ENCODE measurements at places on chromosomes 12 and 14.

DNA sequence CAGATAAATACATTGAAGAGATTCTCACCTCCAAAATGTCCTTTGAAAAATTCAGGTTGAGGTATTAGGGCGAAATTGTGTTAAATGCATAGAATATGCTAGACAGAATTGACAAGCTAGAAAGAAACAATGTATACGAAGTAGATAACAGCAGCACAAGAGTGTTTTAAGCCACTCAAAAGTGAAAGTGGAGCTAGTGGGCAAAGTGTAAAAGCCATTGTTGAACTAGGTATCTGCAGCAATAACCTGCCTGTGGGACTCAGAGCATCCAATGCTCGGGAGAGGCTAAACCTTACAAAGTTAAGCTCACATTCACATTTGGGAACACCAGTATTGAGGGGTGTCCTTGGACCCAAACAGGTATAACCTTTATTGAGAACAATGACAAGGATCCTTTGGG, 180.6 kb upstream of the TMPO start:
- DNase-seq = no peak

DNA sequence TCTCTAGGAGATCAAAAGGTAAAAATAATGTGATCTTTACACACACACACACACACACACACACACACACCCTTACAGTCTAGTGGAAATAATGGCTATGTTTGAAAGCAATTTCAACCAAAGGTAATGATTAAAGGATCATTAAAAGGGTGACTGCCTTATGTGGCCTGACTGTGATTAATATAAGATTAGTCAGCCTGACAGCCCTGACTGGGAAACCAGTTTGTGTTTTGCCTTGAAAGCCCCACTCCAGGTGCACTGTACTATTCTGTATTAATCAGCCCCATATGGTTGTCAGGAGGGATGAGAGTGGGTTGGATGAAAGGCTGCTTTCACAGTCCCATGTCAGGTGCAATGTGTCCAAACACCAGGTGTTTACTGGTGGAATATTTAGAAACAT, 10.5 kb downstream of the RASSF9 start:
- DNase-seq = no peak

- DNase-seq = no peak
Observed at GRCh38 chr12:89721291-89721987, 12.8 kb upstream of the ATP2B1 start.

DNA sequence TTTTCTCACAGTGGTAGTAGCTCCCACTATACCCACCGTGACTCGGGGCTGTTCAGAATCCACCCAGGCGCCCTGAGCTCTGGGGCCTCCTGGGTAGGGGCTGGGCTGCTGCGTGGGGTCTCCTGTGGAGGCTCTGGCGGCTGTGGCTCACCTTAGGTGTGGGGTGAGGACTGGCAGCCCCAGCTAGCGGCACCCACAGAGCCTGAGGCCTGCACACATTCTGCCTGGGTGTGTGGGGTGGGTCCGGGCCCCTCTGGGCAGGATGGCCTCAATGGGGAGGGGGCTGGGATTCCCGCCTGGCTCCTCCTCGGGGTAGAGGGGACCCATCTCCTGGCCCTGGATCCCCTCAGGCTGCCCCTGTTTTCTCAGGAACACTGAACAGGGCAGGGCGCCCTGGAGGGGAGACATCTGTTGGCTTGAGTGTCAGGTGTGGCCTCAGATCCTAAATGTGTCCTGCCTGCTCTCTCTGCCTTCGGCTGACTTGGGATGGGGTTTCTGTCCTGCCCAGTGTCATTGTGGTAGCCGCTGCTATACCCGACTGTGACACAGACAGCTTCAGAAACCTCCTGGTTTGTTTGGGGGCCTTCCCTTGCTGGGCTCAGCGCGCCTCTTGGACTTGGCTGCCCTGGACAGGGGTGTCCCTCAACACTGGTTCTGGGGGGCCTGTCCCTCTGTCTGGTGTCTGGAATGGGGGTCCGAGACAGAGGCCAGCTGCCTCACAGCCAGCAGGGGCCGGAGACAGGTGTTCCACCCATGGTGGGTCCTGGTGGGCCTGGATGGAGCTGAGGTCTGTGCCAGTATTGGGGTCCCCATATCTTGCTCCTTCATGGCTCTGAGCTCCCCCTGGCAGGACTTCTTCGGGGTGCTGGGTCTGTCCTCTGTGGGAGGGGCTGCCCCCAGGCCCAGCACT, 354.9 kb downstream of the TMEM121 start:
- peak; percentile 1 for DNase-seq

- DNase-seq = peak; percentile 55
Observed at GRCh38 chr12:81329085-81329484, 251.2 kb downstream of the ACSS3 start.

DNA sequence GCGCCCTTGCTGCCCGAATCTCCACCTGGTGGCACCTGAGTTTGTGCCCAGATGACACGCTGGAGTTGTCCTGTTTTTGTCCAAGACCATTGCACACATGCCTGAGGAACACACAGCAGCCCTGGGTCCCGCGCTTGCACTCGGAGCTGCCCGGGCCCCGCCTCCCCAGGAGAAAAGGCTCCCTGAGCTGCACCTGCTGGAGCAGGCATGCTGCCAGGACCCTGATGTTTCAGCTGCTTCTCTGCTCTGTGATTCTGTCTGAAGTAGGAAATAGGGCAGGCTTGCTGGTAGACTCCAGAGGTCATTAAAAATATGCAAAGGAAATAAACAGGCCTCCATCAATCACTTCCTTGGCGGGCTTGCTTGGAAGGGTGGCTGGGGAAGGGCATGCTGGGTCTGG, 271.6 kb downstream of the CACNA1C start:
- no peak for DNase-seq

- DNase-seq = no peak
Observed at GRCh38 chr12:100842156-100842555, 47.6 kb downstream of the ANO4 start.

- DNase-seq = no peak
Observed at GRCh38 chr14:34064349-34064748, 113.5 kb upstream of the EGLN3 start.

GRCh38 chr12:78958941-78959340, 94.4 kb downstream of the SYT1 start:
- DNase-seq = no peak

DNA sequence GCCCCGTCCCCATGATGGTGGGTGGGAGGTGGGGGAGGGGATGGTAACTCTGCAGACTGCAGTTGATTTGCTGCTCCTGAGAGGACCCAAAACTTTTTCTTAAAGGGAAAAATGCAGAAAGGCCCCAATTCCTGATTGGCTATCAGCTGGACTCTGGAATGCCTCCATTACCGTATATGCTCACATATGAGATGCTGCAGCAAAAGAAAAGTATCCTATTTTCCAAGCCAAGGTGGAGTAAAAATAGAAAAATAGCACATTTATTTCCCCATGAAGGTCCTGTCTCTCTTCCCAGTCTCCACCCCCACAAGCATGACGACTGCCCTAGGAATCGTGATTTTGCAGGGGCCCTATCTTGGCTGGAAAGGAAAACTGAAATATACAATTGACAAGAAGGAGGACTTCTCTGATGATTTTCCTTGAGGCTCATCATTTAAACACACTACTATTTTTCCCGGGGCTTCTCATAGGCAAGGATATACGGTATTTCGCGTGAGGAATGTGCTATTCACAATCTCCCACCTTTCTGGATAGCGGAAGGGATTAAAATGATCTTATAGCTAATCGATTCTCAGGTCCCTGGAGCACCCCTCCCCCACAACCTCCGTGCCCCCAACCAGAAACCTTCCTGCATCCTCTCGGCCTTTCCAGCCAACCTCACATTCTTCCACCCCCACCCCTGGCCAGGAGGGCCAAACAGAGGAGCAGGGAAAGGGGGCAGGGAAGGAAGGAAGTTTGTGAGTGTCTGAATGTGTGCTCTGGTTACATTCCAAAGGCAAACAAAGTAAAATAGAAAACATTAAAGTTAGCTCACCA, 138.9 kb upstream of the CCND2 start:
- DNase-seq = peak; percentile 82

- DNase-seq = peak; percentile 87
Observed at GRCh38 chr12:49098035-49098451, 3.4 kb upstream of the DHH start.

- DNase-seq = no peak
Observed at GRCh38 chr12:12108441-12109058, 37.8 kb downstream of the BCL2L14 start.

DNA sequence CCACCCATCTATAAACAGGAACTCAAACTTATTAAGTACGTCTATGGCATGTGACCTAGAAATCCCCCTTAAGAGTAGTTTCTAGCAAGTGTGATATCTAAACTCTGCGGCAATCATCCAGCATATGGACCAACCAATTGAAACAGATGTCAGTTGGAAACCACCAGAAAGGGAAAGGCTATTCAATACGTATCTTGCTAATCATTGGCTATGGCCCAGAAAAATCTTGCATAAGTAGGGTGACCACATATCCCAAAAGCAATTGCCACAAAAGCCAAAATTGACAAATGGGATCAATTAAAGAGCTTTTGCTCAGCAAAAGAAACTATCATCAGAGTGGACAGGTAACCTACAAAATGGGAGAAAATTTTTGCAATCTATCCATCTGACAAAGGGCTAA, 24.2 kb downstream of the SYNJ2BP start:
- DNase-seq = no peak

DNA sequence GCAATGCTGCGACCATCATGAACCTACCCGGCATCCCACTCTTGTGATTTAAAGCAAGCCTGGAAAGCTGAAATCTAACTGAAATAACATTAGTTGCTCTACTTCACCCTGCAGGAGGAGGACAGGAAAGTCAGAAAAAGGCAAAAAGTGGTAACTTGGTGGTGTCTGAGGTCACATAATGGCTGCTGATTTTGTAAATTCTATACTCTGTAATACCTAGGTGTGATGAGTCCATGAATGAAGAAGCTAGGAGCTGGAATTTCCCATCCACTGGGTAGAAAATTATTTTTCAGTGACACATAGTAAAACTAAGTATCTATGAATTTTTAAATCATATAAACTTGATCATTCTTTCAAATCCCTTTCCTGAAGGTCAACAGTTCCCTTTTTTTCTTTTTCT, 183.8 kb downstream of the FOXN3 start:
- no peak for DNase-seq

DNA sequence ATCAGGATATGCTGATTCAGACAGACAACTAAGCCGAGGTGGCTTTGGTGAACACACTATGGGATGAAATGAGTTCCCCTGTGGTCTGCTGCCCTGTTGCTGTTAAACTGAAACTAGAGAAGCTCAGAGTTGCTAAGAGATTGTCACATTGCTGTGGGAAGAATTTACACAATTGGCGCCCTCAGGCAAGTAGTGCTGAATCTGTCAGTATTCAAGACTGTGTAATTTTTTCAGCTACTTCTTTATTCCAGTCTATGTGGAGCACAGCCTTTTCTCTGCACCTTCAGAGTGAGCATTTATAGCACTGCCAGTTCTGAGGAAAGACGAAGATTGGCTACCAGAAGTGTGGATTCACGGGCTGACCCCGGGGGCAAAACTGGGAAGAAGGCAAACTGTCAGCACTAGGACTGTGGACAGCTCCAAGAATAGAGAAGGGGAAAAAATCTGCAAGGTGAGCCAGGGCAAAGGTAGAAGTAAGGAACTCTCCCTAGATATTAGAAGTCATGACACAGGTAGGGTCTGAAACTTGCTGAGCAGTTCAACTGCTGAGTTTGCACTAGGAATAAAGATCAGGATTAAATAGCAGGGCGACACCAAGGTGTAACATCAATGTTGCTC, 218.8 kb upstream of the TMPO start:
- DNase-seq = peak; percentile 38

GRCh38 chr12:132397152-132397933, 68.0 kb upstream of the GALNT9 start:
- DNase-seq = peak; percentile 11

- DNase-seq = no peak
Observed at GRCh38 chr12:15540005-15540404, 217.7 kb downstream of the PTPRO start.

GRCh38 chr14:103255555-103255954, 78.5 kb upstream of the EIF5 start:
- no peak for DNase-seq

GRCh38 chr12:110279566-110280375, 1.3 kb upstream of the ATP2A2 start:
- no peak for DNase-seq

DNA sequence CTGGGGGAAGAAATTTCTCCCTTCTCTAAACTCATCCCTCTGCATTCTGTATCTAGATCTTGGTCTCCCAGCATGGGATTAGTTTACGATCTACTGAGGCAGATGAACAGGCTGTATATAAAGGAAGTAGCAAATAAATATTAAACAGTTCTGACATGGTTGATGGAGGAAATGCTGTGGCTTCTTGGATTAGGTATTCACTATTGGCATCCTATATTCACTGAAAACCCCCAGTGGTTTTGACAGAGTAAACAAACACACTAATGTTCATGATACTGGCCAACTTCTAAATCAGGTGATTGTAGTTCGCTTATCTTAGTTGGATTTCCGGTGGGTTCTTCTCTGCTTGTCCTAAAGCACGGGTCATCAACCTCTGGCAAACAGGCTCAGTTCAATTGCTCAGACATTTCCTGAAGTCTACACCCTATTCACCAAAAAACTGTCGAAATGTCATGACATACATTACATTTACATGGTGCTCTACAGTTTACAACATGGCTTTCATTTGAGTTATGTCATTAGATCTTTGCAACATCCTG, 433.9 kb downstream of the EGLN3 start:
- no peak for DNase-seq

DNA sequence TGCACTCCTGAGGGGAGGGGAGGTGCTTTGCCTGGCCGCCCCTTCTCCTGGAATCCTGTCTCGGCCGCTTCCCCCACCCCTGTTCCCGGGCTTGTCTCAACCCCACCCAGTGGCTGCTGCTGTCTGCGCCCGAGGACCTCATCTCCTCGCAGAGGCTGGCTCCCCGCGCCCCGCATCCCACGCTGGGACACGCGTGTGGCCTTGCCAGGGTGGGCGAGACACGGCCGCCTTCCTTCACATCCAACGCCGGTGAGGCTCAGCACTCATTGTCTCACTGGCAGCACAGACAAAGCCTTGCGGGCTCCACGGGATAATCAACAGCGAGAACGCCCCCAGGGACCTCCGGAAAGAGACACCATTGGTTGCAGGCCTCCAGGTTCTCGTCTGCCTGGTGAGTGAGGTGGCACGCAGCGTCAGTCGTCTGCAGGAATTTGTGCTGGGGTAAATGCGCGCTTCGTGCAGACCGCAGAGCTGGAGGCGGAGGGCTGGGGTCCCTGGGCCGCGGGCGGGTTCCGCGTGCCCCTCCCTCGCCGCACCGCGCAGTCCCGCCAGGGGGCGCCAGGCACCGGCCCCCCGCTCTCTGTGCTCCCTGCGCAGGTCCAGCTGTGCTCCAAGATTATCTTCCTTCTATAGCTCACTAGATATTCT, 26.8 kb downstream of the CCDC177 start:
- DNase-seq = peak; percentile 80

DNA sequence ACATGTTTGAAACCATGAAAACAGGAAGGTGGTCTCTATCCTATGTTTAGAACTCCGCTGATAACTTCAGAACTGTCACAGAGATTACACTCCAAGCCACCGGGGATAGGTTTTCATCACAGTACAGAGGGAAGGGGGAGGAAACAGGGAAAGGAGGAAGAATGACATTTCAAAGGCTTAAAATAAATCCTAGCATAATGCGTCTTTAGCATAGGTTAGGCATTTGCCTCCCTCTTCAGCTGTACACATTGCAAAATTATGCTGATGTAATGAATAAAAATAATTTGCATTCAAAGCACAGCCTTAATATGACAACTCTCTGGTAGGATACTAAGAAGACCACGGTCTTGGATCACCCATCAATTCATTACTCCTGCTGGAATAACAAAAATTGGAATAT, 54.3 kb upstream of the PYGL start:
- DNase-seq = no peak

GRCh38 chr12:131281016-131281415, 327.3 kb downstream of the ADGRD1 start:
- no peak for DNase-seq

- no peak for DNase-seq
Observed at GRCh38 chr12:123829561-123829960, 67.5 kb downstream of the DNAH10 start.

Data from WTC11 (cell line).